ENCODE measurements at places on chromosomes 7 and 10. TPM values are rescaled to one million over a fixed set of nuclear protein-coding genes. Genes with fewer than 3 reads are reported as not detected.

The ADAP1 gene
- total RNA-seq: 2.0 TPM

The NKX2-3 gene
- 0.62 TPM for total RNA-seq

The RAMP3 gene
- 6.2 TPM for total RNA-seq

The NME8 gene
- 0.22 TPM for total RNA-seq

The PAPOLB gene
- 0.22 TPM for total RNA-seq

Data from muscle of leg (tissue), 16 donors.